ENCODE measurements at places on chromosomes 5 and 9.

DNA sequence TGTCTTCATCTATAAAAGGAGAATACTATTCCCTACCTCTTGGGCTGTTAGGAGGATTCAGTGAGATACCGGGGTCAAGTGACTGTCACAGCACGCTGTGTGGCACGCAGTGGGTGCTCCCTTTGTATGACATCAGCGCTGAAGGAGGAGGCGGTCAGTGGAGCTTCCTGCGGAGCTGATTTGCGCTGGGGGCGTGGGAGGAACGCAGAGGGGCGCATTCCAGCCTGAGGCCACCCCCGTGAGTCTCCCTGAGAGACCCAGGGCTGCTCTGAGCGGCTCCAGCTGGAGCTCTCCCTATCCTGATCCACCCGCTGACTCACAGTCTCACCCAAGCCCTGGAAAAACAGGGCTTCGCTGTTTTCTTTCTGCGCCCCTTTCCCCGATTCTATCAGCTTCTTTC is 24.3 kb upstream of the NEURL1B start:
- no peak for DNase-seq

GRCh38 chr9:112898872-112899311 is 8.2 kb upstream of the SLC46A2 start:
- no peak for DNase-seq

- no peak for DNase-seq
Measured at GRCh38 chr5:491856-492155, 32.4 kb downstream of the SLC9A3 start.

- DNase-seq = no peak
Measured at GRCh38 chr9:137226338-137227053, 806 bp upstream of the RNF224 start.

DNA sequence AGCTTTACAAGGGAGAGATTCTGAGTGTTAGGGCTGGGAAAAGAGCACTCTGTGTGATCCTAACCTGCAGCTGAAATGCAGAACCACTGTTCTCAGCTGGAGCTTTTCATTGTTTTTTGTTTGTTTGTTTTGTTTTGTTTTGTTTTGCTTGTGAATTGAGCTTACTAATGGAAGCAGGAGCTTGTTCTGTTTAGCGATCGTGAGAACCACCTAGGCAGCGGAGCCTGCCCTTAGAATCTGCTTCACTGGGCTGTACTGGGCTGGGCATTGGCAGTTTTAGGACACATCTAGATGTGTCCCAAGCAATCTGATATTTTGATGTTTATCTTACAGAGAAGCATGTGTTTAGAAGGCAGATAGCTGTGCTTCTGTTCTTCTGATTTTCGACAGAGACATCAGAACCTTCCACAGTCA is 14.3 kb downstream of the SYK start:
- no peak for DNase-seq

DNA sequence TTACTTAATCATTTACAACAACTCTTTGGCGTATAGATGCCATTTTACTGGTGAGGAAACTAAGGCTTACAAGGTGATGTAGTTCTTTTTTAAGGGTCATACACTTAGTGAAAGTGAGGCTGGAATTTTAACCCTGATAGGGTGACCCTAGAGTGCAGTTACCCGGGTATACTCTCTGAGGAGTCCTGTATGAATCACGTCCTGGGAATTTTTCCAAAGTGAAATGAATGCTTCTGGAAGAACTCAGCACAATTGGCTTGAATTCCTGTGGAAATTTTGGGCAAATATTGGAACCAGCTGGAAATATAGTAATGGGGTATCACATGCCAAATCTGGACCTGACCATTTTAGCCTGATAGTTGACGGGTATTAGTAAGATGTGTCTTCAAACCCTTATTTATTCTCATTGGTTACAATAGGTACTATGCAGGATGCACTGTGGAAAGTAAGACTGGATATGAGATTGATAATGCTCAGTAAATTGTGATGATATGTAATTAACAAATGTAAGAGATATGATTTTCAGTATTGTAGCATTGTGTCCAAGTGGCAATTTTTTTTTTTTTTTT is 14.8 kb downstream of the SUB1 start:
- no peak for DNase-seq

GRCh38 chr5:158560170-158560569 is 539.5 kb downstream of the EBF1 start:
- DNase-seq = no peak

DNA sequence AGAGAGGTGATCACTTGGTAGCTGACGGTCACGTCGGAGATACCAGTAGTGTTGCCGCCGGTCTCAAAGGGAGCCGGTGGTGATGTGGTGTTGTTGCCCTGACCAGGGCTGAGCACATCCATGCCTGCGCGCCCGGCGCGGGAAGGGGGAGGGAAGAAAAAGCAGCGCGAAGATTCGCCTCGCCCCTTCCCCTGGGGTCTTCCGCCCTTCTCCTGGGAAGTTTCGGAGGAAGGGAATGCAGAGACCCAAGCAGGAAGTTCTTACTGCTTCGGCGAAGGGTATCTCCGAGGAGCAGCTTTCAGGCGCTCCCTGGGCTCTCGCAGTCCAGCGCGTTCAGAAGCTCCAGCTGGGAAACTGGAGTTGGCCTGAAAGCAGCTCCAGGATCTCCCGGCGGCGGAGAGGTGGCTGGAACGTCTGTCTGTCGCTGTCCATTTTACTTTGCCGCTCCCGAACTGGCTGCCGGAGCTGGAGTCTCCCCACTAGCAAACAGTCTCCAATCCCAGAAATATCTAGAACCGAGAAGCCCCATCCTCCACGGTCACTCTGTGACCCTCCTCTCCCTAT is 565 bp downstream of the HTR1A start:
- DNase-seq = no peak

DNA sequence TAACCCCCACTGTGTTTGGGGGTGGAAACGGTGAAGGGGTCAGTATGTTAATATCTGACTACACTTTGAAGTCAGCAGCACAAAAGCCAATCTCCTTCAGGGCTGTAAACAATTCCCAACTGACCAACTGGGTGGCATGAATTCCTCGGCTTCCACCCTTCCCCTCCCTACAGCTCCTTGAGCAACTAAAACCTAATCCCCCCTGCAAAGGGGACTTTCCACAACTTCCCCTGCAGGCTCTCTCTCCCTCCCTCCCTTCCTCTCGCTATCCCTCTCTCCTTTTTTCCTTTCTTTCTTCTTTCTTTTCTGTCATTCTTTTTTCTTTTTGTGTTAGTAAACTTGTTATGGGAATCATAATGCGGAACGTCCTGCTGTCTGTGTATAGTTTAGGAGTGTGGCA is 65.1 kb upstream of the PTCH1 start:
- DNase-seq = no peak
